ENCODE measurements at places on chromosomes 12 and 14. TPM values are rescaled to one million over a fixed set of nuclear protein-coding genes. Genes with fewer than 3 reads are reported as not detected.

The MYF5 gene
- not detected for total RNA-seq

The TCL1B gene
- total RNA-seq: not detected

The FAM90A1 gene
- total RNA-seq: under 0.01 TPM

The IKZF4 gene
- 0.57 TPM for total RNA-seq

The SIX1 gene
- 2.8 TPM for total RNA-seq

The CLEC9A gene
- total RNA-seq: not detected

The NTN4 gene
- total RNA-seq: 47.8 TPM

The IRAK4 gene
- 17.6 TPM for total RNA-seq

The FOXN4 gene
- not detected for total RNA-seq

The SPIC gene
- total RNA-seq: not detected

The FBXO34 gene
- total RNA-seq: 20.6 TPM

The SCN8A gene
- 12.7 TPM for total RNA-seq

The AMN gene
- total RNA-seq: 0.18 TPM

The ALDH1L2 gene
- 44.7 TPM for total RNA-seq

The COPS7A gene
- total RNA-seq: 89.7 TPM

The TTC9 gene
- under 0.01 TPM for total RNA-seq

The COL2A1 gene
- total RNA-seq: not detected

The GPD1 gene
- total RNA-seq: not detected

The CISTR gene
- total RNA-seq: not detected

The SLC2A3 gene
- total RNA-seq: 80.4 TPM

The GSKIP gene
- 25.6 TPM for total RNA-seq

The MMP17 gene
- 11.7 TPM for total RNA-seq

The FZD10 gene
- total RNA-seq: not detected

The MYH7 gene
- not detected for total RNA-seq

The FAM161B gene
- total RNA-seq: 2.8 TPM

The TMEM117 gene
- total RNA-seq: 8.2 TPM

The PARPBP gene
- 4.9 TPM for total RNA-seq

The TPPP2 gene
- total RNA-seq: not detected

The CD27 gene
- 0.14 TPM for total RNA-seq

The LAG3 gene
- total RNA-seq: 0.14 TPM
